ENCODE measurements at places on chromosomes 7 and 10.

GRCh38 chr10:97567891-97568290 is 4.7 kb upstream of the ANKRD2 start:
- DNase-seq, result no peak

- no peak for DNase-seq
Observed at GRCh38 chr7:29346231-29346978, 151.8 kb downstream of the CHN2 start.

DNA sequence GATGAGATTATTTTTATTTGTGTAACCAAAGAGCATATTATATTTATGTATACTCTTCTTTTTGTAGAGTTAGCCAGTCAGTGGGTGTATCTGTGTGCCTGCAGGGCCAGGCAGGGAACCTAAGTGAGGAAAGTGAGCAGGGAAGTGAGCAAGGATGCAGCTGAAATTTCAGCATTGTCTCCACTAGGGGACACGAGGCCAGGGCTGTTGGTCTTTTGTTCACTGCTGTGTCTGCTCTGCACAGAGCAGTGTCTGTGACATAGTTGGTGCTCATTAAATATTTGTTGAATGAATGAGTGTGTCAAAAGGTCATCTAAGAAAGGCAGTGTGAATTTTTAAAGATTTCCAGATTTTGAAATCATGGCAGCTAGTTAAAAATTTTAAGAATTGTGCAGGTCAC is 51.8 kb downstream of the SUGCT start:
- DNase-seq, result no peak

DNA sequence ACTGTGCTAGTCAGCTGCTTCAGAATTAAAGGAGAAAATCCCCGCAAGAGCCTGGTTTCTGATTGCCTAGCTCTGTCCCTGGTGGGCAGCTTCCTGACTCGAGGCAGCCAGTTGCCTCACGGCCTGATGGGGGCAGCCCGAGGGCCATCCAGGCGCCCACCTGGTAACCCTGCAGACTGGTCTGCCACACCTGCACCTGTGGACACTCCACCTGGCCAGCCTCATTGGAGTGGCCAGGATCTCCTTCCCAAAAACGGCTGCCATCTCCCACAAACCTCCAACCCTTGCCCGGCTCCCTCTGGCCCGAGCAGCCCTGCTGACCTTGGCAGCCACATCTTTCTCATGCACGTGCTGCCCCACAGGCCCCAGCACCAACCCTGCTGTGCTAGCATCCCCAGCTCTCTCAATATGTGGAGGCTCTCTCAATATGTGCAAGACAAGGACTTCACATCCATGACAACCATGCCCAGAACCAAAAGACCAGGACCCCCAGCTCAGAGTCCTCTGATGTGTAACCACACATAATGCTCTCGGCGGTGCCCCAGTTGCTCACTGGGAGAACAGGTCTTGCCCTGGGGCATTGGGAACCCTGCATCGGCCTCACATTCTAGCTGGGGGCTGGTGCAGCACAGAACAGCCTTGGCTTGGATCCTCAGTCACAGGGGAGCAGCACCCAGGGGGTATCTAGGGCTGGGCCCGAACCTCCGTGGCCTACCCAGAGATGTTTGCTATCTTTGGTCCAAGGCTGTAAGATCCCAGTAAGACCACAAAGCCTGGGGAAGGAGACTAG is 14.6 kb downstream of the DRGX start:
- DNase-seq, result no peak

- DNase-seq, result no peak
Observed at GRCh38 chr10:66277481-66277880, 648.4 kb upstream of the LRRTM3 start.

GRCh38 chr10:36559412-36560400 is 565.7 kb upstream of the ANKRD30A start:
- no peak for DNase-seq

DNA sequence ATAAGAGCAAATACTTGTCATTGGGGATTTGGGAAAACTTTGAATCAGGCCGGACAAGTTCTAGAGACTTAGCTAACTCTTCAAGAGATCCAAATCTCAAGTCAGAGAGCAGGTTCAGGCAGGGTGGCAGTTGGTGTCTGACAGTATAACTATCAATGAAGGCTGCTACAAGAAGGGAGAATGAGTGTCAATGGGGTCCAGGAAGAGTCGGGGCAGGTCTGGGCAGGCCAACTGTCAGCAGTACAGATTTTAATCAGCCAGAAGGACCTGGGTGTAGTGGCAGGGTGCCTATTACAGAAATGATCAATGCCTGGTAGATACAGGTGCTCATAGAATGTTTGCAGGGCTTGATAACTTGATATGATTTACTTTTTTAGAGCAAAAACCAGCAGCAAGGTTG is 751.1 kb downstream of the GRM8 start:
- DNase-seq, result no peak

GRCh38 chr7:91504919-91505318 is 240.7 kb downstream of the FZD1 start:
- no peak for DNase-seq

DNA sequence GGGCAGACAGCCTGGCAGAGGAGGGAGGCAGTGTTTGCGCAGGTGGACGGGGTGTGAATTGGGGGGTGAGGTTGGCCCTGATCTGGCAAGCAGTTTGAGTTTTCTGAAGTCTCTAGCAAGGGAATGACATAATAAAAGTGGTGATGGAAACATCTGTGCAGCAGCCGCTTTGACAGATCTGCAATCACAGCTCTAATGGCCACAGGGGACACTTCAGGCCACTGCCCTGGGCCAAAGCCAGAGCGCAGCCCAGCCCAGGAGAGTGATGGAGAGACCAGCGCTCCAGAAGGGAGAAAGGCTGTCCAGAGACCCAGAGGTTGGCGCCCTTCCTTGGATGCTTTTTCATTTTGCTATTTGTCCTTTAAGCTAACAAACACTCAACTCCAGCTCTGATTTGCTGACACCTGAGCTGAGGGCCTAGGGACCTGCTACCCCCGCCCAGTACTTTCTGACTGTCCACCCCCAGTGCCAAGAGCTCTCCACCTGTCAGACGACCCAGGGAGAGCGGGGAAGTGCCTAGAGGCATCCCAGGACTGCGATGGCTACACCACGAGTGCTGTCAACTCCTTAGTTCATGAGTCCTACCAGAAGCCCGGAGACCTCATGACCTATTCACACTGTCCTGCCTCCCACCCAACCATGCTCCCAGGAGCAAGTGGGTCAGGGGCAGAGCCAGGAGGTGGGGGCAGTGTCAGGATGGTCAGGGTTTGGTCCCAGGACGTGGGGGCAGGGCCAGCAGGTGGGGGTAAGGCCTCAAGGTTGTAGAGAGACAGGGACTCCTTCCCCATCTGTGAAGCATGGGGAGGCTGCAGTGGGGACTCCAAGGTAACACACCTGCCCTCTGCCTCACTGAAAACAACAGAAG is 112.6 kb downstream of the PRKAG2 start:
- no peak for DNase-seq

DNA sequence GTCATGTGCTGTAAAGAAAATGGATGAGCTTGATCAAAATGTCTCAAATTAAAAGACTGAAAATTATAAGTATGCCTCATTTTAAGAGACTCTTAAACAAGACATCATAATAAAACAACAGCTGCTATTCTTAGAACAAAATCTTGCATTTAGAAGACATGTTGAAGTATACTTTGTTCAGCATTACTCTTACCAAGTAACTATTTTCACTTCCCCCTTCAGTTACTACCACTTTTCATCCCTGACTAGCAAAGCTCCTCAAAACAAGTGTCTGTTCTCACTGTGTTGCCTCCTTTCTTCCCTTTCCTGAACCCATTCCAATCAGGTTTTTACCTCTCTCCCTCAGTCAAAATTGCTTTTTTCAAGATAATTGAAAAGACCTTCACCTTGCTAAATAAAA is 31.6 kb downstream of the ELAPOR2 start:
- no peak for DNase-seq

DNA sequence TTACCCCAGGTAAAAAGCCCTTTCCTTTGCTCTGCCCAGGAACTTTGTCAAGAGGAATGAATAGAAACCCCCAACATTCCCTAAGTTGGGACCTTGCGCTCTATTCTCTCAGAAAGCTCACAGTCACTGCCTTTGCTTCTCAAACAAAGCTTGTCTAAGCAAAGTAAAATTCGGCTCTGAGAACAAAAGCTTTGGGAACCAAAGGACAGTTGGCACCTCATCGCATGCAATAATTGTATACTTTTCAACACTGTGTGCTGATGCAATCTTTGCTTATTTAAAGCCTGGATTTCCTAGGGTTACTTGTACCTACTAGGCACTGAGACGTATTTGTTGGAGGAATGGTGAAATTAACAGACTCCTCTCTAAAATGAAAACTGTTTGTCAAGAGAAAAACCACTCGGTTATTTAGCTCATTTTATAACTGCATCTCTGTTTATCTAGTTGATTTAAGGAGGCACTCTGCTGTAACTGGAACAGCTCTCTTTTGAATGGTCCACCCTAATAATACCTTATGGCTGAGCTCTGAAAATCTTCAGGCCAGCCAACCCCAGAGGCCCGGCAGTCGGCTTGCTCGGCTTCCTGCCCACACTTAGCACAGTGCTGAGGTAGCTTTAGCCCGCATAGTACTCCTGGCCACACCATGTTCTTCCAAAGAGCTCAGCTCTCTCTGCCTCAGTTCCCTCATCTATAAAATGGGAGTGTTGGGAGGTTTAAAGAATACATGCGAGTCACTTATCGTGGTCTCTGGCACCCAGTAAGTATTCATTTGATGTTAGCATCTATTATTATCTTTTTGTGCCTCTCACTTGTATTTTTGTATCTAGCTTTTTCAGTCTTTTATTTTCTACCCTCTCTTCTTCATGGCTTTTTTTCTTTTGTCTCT is 80.2 kb upstream of the PRR15 start:
- no peak for DNase-seq

GRCh38 chr10:110868981-110869380 is 2.7 kb upstream of the PDCD4 start:
- DNase-seq, result peak; percentile 56

DNA sequence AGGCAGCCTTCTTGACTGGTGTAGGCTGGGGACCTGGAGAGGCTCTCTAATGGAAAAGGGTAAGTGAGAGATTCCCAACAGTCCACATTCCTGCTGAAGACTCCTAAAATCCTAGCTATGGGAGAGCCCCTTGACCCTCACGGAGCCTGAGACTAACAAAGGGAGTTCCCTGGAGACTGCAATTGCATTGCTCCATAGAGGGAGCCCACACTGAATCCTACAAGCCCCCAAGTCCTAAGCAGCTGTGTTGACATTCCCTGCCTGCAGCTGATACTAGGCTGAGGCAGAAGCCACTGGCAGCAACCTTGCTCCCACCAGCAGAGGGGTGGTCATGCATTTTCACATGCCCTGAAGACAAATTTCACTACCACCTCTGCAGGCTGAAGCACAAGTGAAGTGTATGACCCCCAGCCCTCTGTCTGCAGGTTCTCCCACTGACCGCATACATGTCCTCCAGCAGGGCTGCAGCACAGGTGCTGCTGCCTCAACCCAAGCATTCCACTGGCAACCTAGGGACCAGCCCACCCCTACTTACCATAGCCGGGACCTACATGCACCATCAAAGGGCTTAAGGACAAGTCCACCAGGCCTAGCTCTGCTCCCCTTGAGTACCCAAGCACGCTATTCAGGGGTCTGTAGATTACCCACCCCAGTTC is 130.3 kb upstream of the SLC13A1 start:
- DNase-seq, result no peak

GRCh38 chr7:156722043-156722826 is 81.7 kb downstream of the RNF32 start:
- DNase-seq, result no peak

DNA sequence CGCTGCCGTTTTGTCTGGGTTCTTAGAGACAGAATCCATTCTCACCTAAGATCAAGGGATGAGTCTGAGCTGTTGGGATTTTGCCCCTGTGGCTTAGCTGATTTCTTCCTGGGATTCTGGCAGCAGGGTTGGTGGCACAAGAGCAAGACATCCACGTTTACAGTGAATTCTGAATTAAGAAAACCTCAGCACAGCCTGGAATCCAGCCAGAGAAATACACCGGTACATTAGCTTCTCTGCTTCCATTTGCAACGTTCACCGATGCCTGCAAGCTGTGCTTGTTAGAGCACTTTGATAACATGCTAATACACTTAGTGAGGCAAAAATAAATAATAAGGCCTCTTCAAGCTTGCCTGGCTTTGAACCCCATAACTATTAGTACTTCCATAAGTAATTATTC is 569.8 kb downstream of the CALN1 start:
- no peak for DNase-seq

- no peak for DNase-seq
Observed at GRCh38 chr7:50304911-50305582, 531 bp downstream of the IKZF1 start.

DNA sequence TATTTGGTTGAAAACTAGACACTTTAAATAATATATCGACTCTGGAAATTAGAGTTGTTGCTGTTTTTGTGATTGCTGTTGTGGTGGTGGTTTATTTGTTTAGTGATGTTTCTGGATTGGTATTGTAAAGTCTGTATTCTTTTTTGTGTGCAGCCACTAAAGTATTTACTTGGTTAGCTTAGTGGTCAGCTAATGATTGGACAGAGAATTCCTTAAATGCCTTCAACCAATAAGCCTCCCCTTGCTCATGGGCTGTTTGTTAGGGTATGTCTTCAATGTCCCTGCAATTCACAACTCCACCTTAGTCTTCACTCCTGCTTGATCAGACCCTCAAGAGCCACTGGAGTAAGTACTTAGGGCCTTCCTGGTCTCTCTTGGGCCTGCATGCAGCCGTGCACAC is 71.0 kb downstream of the PAXIP1 start:
- DNase-seq, result no peak

DNA sequence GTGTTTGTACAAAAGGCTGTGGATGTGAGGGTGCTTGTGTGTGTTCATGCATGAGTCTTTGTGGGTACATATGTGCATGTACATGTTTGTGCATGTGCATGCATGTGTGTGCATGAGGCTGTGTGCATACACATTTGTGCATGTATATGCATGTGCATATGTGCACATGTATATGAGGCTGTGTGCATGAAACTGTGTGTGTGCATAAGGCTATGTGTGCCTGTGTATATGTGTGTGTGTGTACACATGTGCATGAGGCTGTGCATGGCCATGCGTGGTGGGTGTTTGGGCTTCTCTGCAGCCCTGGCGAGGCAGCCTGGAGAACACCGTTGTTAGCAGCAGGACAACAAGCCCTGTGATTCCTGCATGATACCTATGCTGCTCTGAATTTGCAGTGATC is 207.7 kb upstream of the ADCY1 start:
- DNase-seq, result no peak

- no peak for DNase-seq
Observed at GRCh38 chr7:26993816-26994810, 101.7 kb downstream of the HOXA1 start.

- DNase-seq, result no peak
Observed at GRCh38 chr10:78774614-78774998, 294.2 kb upstream of the ZMIZ1 start.

DNA sequence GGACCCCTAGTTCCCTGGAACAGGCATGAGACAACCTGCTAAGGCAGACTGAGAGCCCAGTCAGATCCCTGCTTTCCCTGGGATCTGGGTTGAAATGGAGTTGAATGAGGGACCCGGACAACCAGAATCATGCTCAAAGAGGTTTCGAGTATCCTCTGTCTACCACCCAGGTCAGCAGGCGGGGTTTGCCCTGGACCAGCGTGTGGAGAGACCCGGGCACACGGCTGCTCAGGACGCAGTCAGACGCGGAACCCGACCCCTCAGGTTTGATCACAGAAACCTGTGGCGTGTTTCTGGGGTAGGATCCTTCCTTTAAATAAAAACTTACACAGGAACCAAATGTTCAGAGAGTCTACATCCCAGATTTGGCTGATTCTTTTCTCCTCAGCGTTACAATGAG is 330.6 kb downstream of the PTPRN2 start:
- DNase-seq, result no peak

GRCh38 chr7:12269100-12269895 is 58.2 kb downstream of the TMEM106B start:
- DNase-seq, result no peak

- no peak for DNase-seq
Observed at GRCh38 chr7:37670436-37670835, 13.1 kb upstream of the GPR141 start.

GRCh38 chr7:17043012-17043877 is 161.5 kb upstream of the AGR3 start:
- DNase-seq, result no peak

Measured in stimulated activated naive CD4-positive, alpha-beta T cell (primary cell).